ENCODE measurements at places on chromosomes 11 and 22.

GRCh38 chr11:121514432-121515334 lies 61.9 kb upstream of the SORL1-AS1 start:
- no peak for DNase-seq

GRCh38 chr11:122852074-122852795 lies 13.9 kb downstream of the CRTAM start:
- DNase-seq, result no peak

DNA sequence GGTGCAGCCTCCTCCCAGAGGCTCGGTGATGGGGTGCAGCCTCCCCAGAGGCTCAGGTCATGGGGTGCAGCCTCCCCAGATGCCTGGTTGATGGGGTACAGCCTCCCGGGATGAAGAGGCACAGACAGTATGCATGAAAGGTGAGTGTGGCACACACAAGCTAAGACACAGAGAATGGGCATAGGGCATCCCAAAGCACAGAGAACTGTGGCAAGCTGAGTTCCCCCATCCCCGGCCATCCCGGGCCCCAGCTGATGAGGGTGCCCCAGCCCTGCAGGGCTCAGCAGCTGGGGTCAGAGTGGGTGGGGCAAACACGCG lies 4.8 kb upstream of the SYT8 start:
- DNase-seq, result no peak

- DNase-seq, result no peak
Observed at GRCh38 chr11:110984147-110984546, 261.4 kb upstream of the POU2AF2 start.

- DNase-seq, result no peak
Observed at GRCh38 chr11:69775163-69775755, at the start of gene FGF4. TSS of gene FGF4 (minus strand) at chr11:69775341. CDS start at chr11:69775084, 257 bp downstream.

Data from MV-4-11 (cell line).